ENCODE measurements at places on chromosomes 6 and 20.

GRCh38 chr20:9926476-9926875, 87.6 kb upstream of the PAK5 start:
- DNase-seq = no peak

DNA sequence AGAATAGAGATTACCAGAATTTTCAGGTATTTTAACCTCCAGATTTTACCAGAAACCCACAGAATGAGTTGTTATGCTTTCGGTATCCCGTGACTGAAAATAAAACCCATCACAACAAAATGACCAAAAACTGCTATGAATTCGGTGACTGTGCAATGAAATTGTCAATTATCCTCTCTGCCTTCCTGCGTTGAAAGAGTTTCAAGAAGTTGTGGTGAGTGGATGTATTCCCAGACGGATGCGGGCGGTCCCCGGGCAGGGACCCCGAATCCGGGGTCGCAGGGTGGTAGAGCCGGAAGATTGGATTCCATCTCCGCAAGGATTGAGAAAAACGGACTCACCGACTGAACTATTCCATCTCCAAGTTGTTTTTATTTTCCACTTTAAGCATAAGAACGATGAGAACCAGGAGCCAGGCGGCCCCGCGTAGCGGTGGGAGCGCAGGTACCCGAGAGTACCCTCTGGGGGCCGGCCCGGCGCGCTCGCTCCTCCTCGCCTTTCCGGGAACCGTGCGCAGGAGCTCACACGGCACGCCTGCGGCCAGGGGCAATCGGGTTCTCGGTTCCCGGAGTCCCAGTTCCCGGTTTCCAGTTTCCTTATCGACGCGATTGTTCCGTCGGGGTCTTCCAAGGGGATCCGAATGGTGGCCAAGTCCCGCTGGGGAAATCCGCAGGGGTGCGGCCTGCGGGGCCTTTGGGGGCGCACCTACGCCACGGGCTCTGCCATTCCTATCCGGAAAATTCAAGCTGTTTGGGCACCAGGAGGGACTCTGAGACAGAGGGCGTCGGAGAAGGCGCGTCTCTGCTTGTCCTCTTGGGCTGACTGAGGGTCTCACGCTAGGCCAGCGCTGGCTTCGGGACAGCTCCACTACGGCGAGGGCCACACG, 104.9 kb upstream of the PRDM1 start:
- peak; percentile 27 for DNase-seq

DNA sequence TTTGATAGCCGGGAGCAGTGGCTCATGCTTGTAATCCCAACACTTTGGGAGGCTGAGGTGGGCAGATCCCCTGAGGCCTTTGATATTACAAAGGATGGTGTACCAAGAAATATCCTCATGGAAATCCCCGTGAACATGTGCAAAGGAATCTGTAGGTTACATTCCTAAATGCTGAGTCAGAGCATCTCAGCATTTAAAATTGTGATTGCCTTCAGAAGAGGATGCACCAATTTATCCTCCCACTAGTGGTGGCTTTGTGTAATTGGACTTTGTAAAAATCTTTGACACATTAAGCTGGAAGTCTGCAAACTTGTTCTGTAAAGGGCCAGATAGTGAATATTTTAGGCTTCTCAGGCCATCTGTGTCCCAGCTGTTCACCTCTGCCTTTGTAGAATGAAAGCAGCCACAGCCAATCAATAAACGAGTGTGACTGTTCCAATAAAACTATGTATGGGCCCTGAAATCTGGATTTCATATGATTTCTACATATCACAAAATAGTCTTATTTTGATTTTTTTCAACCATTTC, 11.8 kb downstream of the TMEM14B start:
- DNase-seq = no peak

DNA sequence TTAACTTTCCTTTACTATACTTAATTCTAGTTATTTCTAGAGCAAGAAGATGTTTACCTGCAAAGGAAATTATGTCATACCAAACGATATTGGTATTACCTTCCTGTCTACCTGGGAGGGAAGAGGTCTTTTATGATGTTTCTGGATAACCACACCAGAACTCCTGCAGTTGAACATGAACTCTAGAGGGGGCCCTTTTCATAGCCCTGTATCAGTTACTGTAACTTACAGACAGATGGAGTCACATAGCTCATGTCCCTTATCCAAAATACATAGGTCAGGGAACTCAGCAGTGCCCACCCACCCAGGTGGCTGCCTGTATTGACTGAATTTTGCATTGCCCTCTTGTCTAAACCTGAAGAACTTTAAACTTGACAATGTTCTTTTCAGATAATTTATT, 35.1 kb upstream of the MYL9 start:
- no peak for DNase-seq

DNA sequence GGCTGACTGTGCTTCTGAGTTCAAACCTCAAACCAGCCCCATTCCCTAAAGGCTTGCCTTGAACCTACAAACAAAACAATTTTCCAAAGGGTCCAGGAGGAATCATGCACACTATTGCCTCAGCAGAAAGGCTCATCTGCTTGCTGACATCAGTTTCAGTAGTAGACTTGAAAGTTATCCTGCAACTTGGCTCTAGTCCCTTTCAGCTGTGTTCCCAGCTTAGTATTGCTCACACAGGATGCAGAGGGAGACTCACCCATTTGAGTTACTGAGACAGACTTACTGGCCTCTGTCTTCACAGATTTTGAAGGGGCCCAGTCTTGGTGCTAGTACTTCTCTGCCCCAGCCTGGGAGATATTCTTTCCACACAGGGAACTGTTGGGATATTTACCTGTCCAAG, 38.5 kb upstream of the TFB1M start:
- DNase-seq = no peak

GRCh38 chr6:46655803-46656202, 3.0 kb downstream of the SLC25A27 start:
- DNase-seq = no peak

Measured in NK-92 treated with Interleukin-12 subunit alpha and Interleukin-12 subunit beta, amount 100 ng/mL, for 24 hours (cell line).